BJ (cell line): ENCODE measurements at places on chromosomes 2 and 18.

DNA sequence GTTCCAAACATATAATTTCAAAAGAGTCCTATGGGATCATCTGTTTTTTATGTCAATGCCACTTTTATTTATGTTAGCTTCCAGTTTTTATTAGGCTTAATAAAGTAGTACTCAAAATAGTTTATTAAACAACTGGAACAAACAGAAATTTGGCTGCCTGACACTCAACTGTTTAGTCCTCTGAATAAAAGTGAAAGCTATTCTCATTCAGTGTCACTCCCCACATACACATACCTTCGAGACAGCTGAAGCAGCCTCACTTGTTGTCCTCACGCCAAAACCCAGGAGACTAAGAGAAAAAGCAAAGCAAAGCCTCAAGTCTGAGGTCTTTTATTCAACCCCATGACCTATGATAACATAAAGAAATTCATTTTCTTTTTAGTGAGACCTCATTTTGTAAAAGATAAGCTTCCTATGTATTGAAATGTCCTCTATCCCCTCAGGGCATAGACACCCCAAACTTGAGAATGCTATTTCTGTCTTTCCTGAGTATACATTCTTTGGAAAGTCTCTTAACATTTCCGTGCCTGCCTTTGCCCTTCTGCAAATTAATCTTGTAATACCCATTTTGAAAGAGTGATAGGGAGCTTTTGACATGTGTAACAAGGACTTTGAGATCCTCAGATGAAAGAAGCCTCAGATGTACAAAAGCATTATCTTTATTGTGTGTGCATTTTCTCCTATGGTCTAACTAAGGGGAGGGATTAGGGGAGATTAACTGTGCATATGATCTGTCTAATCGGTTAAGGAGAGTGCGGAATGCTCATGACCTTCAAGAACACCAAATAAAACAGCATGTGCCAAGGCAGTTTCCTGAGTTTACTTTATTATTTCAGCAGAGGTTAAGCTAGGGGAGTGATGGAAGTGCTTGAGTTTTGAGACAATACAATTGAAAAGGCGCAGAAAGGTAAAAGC, 1523.7 kb upstream of the PIK3C3 start:
- no peak for DNase-seq

DNA sequence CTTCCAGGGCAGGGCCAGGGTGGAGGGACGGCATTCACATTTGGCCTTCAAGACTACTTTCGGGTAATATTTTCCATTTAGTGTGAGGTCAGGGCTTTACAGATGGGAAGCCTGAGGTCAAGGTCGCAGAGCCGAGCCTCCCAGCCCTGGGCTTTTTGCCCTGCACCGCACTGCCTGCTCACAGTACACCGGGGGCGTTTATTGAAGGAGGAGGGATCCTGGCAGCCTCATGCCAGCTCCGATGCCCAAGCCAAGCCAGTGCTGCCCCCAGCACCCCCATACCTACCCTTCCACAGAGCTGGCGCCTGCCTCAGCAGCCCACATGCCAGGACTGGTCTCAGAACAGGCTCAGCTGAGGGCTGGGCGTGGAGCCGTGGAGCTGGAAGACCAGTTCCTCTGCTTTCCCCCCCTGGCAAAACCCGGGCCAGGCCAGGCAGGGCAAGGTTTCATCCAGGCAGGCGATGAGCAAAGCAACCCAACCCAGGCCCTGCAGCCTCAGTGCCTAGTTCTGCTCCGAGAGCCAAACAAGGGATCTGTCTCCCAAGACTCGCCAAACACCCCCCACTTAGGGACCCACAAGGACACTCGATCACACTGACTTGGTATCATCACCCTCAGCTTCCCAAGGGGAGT, 11.9 kb downstream of the SDC1 start:
- DNase-seq = no peak

DNA sequence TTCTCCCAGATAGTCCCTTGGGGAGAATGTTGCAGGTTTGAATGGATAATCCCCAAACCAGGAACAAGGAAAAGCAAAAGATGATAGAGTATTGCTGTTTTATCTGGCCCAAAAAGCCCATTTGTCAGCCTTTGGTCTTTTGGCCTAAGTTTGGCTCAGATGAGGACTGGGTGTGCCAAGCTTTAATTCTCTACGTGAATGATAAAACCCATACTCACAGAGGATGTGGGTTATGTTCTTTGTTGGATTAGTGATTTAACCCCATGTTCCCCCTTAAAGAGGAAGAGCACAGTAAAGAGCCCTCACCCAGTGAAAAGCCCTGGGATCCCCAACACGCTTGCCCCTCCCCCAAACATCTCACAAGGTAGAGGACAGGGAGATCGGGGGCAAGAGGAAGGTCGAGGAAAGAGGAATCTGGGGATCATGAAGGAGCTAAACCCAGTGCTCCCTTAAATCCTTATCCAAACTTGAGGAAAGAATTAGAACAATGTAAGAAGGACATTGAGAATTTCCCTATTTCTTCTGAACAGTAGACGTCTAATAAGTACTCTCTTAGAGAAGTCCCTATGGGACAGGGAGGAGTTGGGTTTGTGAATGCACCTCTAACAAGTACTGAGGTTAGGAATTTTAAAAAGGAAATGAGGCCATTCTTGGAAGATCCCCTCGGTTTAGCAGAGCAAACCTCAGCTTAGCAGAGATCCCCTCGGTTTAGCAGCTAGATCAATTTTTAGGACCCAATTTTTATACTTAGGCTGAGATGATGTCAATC, 105.0 kb downstream of the HIBCH start:
- DNase-seq = no peak

GRCh38 chr2:46632349-46632748, 153.0 kb downstream of the TMEM247 start:
- DNase-seq = peak; percentile 39

DNA sequence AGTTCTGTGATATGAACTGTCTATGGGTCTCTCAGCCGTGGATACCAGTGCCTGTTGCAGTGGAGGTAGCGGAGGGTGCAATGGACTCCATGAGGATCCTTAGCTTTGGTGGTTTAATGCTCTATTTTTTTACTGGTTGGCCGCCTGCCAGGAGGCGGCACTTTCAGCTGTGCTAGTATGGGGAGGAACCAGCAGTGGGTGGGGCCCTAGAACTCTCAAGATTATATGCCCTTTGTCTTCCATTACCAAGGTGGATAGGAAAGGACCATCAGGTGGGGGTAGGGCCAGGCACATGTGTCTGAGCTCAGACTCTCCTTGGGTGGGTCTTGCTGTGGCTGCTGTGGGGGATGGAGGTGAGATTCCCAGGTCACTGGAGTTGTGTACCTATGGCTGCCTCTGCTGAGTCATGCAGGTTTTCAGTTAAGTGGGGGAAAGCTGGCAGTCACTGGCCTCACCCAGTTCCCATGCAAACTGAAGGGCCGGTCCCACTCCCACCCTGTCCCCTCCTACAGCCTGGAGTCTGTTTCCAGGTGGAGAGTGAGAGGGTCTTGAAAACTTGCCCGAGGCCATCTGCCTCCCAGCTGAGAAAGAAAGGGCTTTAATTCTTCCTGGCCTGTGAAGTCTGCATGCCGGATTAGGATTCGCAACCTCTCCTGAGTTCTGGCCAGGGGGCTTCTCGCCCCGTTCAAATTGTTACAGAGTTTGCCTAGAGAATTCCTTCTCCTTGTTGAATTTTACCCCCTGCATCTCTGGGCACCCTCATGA, 14.5 kb downstream of the KCNS3 start:
- no peak for DNase-seq

- no peak for DNase-seq
Measured at GRCh38 chr2:181198183-181198864, 217.9 kb downstream of the UBE2E3 start.

DNA sequence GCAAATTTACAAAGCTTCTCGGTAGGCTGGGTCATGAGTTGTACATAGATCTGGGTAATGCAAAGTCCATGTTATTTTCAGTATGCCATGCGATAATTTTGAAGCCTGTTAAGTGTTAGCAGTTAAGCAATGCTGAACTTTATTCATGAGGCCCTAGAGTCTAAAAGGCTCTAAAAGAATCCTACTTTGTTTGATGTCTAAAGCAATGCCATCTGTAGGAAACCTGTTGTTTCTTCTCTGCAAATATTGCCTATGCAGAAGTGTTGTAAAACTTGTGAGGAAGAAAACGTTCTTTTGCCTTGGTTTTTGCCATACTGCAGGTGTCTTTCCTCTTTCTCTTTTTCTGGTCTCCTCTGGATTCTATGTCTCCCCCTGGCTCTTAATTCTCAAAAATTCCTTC, 9.1 kb downstream of the ARHGAP15 start:
- DNase-seq = no peak

DNA sequence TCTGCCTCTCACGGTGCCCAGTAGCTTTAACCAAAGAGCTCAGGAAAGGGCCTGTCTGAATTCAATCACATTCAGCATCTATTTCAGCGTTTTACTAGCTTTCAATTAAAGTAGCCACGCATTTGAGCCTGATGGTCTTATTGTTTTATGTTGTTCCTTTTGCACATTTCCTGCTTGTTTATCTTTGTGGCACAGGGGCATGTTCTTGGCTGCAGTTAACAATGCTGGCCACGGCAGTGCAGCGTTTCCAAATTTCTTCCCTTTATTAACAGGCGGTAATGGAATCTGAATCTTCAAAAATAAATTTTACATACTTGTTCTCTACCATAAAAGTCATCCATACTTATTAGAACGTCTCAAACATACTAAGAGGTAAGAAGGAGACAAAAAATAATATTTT, 46.2 kb downstream of the HPCAL1 start:
- no peak for DNase-seq

GRCh38 chr2:70214953-70215549, 24.2 kb upstream of the C2orf42 start:
- peak; percentile 90 for DNase-seq

- no peak for DNase-seq
Measured at GRCh38 chr2:111118981-111119821, 1.5 kb upstream of the BCL2L11 start.

DNA sequence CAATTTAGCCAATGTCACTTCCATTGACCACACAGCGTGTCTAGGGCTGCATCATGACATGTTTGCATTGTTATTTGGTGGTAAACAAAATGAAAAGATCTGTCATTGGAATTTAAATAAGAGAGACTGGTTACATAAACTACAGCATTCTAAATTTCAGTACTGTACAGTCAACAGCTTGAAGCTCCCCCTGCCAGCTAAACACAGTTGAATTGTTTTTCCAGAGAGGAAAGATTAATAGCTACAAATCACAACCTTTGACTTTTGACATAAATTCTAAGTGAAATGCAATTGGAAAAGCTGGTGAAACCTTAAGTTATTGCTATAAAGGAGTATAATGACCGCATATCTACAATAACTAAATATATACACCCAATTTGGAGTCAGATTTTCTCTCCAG, 1600.0 kb upstream of the ACVR2A start:
- DNase-seq = no peak

DNA sequence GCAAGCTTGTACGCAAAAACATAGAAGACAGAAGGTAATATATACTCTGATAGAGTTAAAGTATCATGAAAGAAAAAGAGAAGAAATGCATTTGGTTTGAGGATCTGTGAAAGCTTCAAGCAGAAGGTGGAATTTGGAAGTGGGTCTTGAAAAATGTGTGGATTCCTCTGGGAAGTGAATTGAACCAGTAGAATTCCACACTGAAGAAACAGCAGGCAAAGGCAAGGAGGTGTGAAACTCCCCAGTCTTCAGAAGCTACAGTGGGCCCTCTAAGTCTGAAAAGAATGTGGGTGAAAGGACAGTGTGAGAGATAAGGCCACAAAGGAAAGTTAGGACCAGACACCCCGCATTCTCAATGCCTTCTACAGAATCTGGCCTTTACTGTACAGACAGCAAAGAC, 25.6 kb downstream of the COBLL1 start:
- DNase-seq = no peak

DNA sequence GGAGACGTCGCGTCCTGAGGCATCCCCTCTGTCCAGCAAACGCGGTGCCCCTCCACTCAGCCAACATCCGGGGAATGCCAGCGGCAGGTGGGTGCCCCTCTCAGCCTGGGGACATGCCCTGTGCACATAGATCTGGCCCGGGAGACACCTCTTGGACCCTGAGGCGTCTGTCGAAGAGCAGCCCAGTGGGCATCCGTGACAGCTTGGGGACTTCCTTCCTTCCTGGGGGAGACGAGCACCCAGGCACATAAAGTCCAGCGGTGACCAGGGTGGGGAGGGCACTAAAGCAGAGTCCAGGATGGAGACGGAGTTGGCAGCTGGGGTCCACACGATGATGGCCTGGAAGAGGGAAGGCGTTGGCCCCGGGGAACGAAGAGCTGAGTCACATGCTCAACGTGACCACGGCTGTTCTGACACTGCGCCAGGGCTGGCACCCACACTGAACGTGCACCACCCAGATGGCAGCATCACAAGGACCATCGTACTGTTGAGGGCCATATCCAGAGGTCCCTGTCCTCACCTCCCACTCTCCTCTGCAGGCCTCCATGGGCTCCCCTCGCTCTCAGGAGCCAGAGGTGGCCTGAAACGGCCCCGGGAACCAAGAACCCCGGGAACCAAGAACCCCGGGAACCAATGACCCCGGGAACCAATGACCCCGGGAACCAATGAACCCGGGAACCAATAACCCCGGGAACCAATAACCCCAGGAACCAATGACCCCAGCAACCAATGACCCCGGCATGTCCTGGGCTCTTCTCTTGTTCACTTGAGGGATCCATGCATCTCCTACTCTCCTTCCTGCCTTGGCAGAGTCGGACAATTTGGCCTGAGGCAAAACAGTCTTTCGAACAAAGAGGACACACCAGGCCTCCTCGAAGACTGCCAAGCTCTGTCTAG, 22.6 kb downstream of the HDAC4 start:
- no peak for DNase-seq

DNA sequence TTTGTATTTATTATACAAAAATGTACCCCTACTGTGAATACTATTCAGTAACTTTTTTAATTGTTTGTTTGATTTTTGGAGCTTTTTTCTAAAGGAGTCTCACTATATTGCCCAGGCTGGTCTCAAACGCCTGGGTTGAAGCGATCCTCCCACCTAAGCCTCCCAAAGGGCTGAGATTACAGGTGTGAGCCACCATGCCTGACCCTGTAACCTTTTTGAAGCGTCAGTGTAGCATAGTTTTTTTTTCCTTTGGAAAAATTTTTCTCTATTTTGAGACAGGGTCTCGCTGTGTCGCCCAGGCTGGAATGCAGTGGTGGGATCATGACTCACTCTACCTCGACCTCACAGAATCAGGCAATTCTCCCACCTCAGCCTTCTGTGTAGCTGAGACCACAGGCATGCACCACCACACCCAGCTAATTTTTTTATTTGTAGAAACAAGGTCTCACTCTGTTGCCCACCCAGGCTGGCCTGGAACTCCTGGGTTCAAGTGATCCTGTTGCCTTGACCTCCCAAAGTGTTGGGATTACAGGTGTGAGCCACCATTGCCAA, 2.0 kb downstream of the GMCL1 start:
- DNase-seq = no peak

GRCh38 chr2:218517434-218518206, 50.5 kb downstream of the USP37 start:
- DNase-seq = no peak

GRCh38 chr2:174112073-174112472, 136.3 kb downstream of the OLA1 start:
- no peak for DNase-seq

DNA sequence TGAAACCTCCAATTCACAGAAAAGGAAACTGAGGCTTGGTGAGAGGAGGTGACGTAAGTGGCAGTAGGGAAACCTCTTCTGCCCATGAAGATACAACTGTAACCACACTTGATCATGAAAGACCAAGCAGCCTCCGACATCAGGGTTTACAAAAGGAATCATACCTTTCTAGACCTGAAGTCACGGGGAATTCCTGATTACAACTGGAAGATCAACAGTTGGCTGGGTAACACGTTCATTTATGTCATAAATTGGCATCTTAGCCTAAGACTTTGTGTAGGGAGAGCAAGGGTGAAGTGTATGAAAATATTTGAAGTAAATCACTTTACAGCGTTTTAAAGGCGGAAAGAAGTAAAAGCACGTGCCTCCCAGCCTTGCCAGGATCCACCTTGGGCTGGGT, 922 bp downstream of the HS1BP3 start:
- DNase-seq = no peak
